ENCODE measurements at places on chromosomes 1 and 21. TPM values are rescaled to one million over a fixed set of nuclear protein-coding genes. Genes with fewer than 3 reads are reported as not detected.

- no peak for DNase-seq
Measured at GRCh38 chr1:65090406-65090805, 57.6 kb upstream of the AK4 start.

DNA sequence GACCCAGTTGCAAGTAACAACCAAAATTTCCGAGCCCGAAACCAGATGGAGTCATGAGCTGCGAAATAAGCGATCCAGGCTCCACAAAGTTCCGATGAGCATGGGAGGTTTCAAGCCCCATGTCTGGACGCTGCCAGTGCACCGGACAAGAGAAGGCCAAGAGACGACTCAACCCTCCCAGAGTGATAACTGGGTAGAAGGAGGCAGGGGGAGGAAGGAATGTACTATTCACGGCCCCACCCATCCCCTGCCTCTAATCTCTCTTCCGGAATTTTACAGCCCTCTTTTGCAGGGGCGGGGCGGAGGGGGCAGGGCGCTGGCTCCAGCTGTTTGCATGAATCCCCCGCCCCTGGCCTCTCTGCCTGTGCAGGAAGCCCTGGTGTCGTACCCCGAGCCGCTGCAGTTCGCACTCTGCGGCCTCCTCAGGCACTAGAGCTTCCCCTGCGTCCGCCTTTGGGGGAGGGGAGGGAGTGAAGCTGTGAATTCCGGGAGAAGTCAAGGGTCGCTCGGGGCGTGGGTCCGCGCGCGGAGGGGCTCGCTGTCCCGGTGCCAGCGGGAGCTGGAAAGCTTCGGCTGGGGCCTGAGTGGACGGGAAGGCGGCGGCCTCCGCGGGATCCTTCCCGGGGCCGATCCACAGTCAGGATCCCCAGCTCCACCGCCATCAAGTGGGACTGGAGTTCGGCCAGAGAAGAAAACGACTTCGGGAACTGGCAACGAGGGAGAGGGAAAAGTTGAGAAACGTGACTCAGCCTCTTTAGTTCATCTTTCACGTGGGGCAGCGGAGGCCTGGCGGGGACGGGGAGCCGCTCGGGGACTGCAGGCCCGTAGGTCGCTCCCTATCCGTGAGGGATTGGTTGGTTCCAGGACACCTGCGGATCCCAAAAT lies 6.3 kb upstream of the PTP4A2 start:
- DNase-seq: peak; percentile 95

DNA sequence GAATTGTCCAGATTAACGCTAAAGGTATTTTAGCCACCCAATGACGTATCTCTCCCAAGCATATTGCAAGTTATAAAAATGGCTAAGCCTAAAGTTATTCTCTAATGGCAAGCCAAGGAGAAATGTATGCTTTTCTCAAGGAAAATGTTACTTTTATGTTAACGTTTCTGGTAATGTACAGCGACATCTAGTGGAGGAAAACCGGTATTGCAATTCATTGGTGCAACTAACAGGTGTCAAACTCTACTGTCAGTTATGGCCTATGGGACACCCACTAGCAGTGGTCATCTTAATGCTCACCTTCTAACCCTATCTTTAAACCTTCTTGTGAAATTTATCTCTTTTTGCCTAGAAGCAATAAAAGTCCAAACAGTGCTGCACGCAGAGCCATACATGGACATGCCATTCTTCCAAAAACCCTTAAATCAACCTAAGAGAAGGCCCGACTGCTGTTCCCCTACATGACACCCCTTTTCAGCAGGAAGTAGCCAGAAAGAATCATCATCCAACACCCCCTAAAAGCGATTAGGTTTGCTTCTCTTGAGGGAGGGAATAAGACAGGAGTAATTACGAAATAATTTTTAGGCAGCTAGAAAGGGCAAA lies 68.7 kb upstream of the LRIF1 start:
- peak; percentile 24 for DNase-seq

- DNase-seq: no peak
Measured at GRCh38 chr1:152907686-152908601, at the start of gene IVL. Gene IVL (plus strand): TSS chr1:152908546. CDS start chr1:152909798, 1,252 bp downstream.

DNA sequence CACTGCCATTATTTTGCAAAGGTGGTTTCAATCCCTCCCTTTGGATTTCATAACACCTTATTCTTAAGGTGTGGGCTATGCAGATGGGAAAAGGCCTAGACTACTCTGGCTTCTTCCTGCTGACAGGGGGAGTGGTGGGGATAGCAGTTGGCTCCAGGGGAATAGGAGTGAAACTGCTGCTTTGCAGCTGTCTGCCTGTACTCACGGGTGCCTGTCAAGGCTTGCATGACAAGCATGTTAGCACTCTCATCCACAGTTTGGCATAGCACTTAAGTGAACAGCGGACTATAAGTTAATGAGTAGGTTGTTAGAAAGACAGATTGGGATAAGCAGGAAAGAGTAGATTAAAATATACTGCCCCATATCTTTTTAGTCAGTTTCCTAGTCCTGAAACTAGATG lies 287.5 kb upstream of the DAB1 start:
- no peak for DNase-seq

GRCh38 chr1:150881331-150882070 lies 5.1 kb upstream of the ARNT start:
- no peak for DNase-seq

GRCh38 chr1:21051177-21051825 lies 125.4 kb downstream of the EIF4G3 start:
- no peak for DNase-seq

- no peak for DNase-seq
Measured at GRCh38 chr1:87264976-87265375, 63.7 kb upstream of the LMO4 start.

- peak; percentile 19 for DNase-seq
Measured at GRCh38 chr1:84704872-84705417, 14.7 kb upstream of the SSX2IP start.

GRCh38 chr1:156498432-156499193 lies 2.0 kb downstream of the MEF2D start:
- peak; percentile 62 for DNase-seq

- DNase-seq: no peak
Measured at GRCh38 chr1:118396829-118397495, 211.9 kb upstream of the SPAG17 start.

DNA sequence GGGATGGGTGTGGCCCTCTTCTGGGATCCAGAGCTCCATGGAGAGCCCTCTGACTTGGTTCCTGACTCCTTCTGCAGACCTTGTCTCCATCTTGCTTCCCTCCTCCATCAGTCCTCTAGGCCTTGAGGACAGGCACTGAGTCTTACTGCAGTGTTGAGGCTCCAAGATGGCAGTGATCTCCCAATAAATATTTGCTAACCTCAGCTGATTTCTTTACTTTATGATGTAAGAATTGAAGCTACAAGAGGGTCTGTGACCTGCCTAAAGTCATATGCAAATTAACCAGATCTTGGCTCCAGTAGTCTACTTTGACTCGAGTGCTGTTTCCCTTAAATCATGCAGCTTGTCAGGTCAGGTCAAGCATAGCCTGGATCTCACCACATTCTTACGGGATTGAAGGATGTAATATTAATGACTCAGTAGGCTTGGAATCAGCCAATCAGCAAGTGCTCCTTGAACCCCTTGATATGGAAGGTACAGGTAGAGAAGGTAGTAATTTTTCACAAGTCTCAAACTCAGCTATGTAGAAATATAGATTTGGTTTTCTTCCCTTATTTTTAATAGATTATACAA lies 93.0 kb downstream of the CLIC6 start:
- no peak for DNase-seq

- DNase-seq: no peak
Measured at GRCh38 chr1:89842567-89843272, 21.9 kb downstream of the LRRC8D start.

DNA sequence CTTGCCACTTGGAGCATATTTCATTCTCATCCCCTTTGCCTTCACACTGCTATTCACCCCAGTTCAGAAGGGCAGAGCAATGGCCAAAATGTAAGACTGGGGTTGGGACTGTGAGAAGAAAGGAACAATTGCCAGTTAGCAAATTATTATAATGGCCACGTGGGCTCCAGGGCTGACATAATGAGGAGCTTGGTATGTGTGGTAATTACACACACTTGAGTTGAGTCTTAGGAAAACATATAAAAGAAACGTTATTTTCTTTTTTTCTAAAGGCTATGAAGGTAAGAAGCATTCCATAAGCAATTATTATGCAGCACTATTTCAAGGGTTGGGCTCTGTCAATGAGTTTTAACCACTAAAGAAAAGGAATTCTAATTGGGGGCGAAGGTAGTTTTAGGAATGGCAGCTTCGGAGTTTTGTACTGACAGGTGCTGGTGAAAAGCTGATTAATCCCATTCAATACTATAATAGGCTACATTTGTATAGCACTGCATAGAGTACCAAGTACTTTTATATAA lies 32.5 kb upstream of the BCL10 start:
- DNase-seq: no peak

- DNase-seq: no peak
Measured at GRCh38 chr21:44793592-44794374, 7.8 kb downstream of the UBE2G2 start.

DNA sequence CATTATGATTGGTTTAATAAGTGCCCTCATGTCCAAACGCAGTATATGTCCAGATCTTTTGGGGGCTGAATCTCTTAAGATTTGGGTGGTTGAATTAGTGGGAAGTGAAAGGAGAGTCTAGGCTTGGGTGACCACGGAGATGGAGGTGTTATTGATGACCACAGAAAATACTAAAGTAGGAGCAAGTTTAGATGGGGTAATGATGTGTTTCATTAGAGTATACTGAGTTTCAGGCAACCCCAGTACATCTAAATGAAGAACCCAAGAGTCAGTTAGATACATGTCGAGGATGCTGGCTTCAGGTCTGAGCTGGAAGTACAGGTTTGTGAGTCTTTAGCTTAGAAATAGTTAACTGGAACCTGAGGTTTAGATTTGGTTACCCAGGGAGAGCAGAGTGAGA lies 6.5 kb upstream of the ZZZ3 start:
- no peak for DNase-seq

- DNase-seq: peak; percentile 38
Measured at GRCh38 chr1:48043622-48044021, 46.4 kb upstream of the TRABD2B start.

- no peak for DNase-seq
Measured at GRCh38 chr1:3019516-3020051, 1.7 kb upstream of the ACTRT2 start.

DNA sequence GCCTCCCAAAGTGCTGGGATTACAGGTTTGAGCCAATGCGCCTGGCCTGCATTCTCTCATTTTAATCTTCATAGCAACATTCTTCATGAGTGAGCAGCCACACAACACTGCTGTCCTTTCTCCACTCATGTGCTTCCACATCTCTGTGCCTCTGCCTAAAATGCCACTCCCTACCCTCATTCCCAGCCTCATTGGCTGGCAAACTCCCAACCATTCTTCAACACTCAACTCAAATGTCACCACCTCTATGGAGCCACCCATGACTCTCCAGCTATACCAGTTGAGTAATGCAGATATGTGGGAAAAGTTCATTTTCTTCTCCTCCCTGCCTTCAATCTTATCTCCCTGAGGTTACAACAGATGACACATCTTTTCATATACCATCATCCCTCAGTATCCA lies 53.9 kb upstream of the ZC3H12A start:
- DNase-seq: no peak

- peak; percentile 96 for DNase-seq
Measured at GRCh38 chr1:27574871-27575831, 28.8 kb downstream of the AHDC1 start.

Gene ESPN
- total RNA-seq: 8.7 TPM

Gene COA6
- 66.0 TPM for total RNA-seq

Gene FCRLA
- total RNA-seq: not detected

Gene MYBPH
- not detected for total RNA-seq

Gene C1QB
- total RNA-seq: not detected

Gene AZIN2
- total RNA-seq: 2.5 TPM

Gene KLF17
- total RNA-seq: not detected

Gene HSPB7
- total RNA-seq: not detected

Gene ENAH
- 160 TPM for total RNA-seq

Gene TMEM61
- 1.0 TPM for total RNA-seq

Gene PRMT2
- 59.9 TPM for total RNA-seq

Gene HPCA
- total RNA-seq: 2.6 TPM

Measured in H7 (cell line).